Stimulated activated CD4-positive, alpha-beta T cell treated with anti-CD3 and anti-CD28 coated beads, Interleukin-12 subunit alpha, Interleukin-12 subunit beta, amount 100 ng/mL, for 4 hours (primary cell): ENCODE measurements at places on chromosomes 3 and 15.

- no peak for DNase-seq
Measured at GRCh38 chr3:146638718-146639117, 33.6 kb upstream of the PLSCR5 start.

- no peak for DNase-seq
Measured at GRCh38 chr3:178949896-178950295, 121.7 kb downstream of the ZMAT3 start.

- no peak for DNase-seq
Measured at GRCh38 chr15:98980899-98981228, 26.7 kb downstream of the PGPEP1L start.

DNA sequence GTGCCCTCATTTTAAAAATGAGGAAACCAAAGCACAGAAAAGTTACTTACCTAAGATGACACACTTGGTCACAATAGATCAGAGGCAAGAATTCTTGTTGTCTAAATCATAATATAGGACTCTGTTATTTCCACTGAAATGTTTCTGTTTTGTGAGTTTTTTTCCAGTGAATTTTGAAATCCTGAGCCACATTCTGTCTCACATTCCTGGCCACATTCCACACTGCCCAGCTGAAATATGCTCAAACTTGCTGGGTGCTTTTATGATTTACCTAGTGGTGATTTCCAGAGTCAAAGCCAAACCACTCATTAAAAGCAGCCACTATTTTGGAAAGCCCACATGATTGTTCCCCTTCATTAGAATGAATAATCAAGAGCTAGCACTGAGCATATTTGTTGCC is 82.3 kb upstream of the NPHP3 start:
- no peak for DNase-seq

DNA sequence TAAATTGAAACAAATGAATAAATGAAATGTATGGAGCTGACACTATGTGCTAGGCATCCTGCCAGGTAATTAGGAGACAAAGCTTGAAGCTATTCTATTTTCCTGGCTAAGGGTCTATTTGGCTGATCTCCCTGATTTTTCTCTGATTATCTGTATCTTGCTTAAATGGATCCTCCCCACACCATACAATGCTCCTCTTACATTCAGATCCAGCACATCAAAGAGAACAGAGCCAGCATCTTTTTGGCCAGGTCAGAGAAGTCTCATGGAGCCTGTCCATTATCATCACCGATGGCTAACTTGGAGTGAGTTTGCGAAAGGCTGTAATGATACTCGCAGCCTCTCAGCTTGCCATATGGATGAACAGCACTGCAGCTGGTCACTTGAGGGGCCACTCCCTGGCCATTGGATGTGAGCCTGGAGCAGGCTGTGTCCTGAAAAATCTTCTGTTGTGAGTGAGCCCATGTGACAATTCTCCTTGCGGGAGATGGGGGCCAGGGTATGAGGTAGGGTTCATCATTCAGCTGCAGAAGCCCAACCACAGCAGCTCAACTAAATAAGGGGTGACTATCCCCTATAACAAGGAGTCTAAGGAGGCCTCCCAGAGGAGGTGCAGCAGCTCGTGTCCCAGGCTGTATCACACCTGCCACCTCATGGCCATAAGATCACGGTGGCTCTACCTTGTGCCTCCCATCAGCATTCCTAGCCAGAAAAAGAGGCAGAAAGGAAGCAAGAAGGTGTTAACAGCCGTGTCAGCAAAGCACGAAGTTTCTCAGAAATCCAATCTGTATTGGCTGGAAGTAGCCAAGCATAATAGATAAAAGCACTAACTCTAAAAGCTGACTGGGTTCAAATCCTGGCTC is 69.3 kb upstream of the ST8SIA2 start:
- DNase-seq = no peak

GRCh38 chr3:32596909-32597369 is 26.3 kb upstream of the DYNC1LI1 start:
- DNase-seq = no peak

- DNase-seq = no peak
Measured at GRCh38 chr15:65286069-65286703, 497 bp downstream of the PARP16 start.

DNA sequence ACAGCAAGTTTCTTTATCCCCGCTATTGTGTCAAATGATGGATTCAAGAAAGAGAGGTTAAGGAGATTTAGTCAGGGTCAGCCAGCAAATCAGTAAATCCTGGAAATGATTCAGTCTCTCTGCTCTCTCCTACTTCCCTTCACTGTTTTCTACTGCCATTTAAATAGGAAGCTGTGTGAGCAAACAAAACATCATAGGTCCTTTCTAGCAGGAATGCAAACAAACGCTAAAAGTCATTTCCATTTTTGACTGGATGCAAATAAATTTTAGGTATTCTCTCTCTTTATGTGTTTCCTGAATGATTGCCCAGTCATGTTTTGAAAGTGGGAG is 299.4 kb upstream of the RORA start:
- DNase-seq = no peak

DNA sequence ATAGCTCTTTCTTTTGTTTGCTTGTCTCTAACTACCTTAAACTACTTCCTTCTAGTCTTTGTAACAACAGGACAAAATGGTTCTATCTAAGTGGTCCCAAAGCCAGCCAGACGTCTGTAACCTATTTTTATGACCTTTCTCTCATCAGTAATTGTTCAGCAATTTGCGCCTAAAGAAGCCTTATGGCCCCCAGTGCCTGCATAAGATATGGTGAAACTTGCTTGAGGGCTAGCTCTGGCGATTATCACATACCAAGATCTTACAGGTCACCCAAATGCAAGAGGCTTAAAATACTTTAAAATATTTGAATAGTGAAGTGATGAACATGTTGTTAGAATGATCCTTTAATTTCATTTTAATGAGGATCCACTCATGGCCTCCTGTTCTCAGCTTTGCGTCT is 369.4 kb downstream of the SOX2 start:
- no peak for DNase-seq

GRCh38 chr15:69480932-69481331 is 28.3 kb downstream of the RPLP1 start:
- no peak for DNase-seq

GRCh38 chr3:104359546-104359945 is 1007.2 kb upstream of the ALCAM start:
- no peak for DNase-seq

- no peak for DNase-seq
Measured at GRCh38 chr15:83192742-83193141, 14.9 kb downstream of the HDGFL3 start.

DNA sequence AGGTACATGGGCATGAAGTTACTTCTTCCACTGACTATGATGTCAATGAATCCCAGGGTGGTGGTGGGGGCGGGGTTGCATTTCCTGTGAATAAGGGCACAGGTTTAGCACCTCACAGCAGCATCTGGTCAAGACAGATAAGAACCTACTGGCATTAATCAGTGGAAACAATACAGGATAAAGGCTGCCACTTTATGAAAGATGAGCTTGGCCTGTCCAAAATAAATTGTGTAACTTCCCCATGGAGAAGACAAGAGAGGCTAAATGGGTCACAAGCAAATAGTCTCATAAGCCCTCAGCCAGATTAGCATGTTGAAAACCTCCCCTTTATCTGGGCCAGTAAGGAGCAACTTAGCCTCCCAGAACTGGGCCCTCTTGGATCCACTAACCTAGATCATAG is 27.4 kb upstream of the PLSCR2 start:
- no peak for DNase-seq

DNA sequence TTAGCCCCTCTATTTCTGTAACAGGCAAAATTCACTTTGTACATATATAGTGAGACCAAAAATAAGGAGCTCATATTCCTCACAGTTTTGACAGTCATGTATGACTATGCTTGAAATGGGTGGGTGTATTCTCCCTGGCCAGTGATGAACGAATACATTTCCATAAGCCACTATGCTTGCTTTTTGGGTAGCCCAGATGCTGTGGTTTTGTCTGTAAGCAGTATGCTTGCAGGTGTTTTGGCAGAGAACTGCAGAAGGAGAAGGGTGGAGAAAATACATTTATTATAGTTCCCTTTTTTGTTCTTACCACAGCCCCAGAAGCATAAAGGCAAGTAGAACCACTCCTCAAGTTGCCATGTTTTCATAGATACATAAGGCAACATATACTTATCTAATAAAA is 131.2 kb downstream of the RBMS3 start:
- no peak for DNase-seq

DNA sequence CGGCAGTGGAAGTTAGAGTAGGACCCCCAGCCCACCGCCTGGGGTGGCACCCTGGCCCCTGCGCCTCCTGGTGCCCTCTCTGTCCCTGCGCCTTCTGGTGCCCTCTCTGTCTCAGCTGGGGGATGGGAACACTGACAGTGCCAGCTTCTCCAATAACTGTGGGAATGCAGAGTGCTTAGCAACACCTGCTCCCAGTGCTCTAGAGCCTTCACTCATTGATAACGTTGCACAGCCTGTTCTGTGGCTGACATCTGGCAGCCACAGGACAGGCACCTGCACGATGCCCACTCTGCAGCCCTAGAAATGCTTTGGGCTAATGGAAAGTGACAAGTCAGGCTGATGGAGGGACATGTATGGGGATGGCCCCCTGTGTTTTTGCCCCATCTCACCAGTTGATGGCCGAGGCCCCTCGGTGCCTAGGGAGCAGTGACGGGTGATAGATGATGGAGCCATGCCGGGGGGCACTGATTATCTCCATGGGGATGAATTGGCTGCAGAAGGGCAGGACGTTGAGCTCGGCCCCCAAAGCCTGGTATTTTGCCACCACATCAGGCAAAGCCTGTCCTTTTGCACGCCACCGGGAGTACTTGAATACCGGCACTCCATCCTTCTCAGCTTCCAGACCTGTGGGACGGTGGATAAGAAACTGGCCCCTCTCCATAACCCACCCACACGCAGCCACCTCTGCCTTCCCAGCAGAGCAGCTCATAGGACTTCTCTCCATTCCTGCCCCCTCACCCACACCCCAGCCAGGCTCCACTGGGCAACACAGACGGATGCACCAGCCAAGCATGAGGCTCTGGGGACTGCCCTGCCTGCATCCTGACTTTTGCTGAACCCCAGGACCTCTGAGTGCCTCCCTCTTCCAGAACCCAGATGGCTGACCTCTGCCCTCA is 22.1 kb downstream of the ALDH1L1 start:
- DNase-seq = no peak

DNA sequence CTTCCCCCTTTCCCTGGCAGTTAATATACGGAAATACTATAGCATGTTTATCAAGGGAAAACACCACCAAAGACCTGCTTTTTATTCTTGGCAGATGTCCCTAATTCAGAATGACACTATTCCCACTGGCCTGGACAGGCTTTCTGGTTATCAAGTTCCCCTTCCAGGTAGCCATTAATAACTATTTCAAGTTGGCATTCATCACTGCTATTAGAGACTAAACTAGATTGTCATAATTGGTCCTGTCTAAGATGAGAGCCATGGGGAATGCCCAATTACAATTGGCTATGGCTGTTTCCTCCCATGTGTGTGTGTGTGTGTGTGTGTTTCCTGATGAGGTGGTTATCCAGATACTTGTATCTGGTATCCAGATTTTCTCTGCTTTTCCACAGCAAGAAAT is 608.1 kb downstream of the SQOR start:
- no peak for DNase-seq

DNA sequence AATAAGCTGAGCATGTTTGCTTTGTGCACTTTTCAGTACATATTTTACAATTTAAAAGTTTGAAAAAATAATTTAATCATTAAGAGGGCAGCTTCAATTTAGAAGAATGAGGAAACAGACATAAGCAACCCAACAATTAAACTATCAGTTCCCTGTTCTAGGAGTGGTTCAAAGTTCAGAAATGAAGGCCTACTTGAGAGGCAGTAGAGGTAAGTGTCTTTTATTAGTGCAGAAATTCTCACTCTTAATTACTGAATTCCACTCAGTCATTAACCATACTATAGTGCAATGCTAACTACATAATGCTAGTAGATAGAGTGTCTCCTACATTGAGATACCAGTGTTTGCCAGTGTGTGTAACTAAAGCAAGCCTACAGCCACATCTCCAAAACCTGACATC is 73.1 kb downstream of the TNIK start:
- no peak for DNase-seq

GRCh38 chr15:58505581-58505980 is 73.8 kb downstream of the LIPC start:
- DNase-seq = no peak

- peak; percentile 37 for DNase-seq
Measured at GRCh38 chr3:126983653-126984390, 907 bp downstream of the PLXNA1 start.

DNA sequence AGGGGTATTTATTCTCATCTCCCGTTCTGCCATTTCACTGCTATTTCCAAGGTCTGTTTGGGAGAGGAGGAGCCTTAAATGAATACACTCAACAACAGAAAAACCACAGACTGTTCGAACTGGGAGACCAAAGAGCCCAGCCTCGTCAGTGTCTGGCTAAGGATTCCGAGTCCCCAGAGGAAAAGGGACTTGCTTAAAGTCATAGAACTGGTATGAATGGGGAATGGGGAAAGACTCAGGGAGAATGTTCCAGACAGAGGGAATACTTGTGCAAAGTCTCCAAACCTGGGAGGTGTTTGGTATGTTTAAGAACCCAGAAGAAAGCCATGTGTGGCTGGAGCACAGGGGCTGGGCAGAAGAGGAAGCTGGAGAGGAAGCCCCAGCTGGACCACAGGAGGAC is 46.9 kb downstream of the FAM43A start:
- DNase-seq = no peak
